ENCODE measurements at places on chromosomes 2 and 18.

- DNase-seq = no peak
These were observed 8.8 kb downstream of the NABP1 start for GRCh38 chr2:191686729-191687128.

DNA sequence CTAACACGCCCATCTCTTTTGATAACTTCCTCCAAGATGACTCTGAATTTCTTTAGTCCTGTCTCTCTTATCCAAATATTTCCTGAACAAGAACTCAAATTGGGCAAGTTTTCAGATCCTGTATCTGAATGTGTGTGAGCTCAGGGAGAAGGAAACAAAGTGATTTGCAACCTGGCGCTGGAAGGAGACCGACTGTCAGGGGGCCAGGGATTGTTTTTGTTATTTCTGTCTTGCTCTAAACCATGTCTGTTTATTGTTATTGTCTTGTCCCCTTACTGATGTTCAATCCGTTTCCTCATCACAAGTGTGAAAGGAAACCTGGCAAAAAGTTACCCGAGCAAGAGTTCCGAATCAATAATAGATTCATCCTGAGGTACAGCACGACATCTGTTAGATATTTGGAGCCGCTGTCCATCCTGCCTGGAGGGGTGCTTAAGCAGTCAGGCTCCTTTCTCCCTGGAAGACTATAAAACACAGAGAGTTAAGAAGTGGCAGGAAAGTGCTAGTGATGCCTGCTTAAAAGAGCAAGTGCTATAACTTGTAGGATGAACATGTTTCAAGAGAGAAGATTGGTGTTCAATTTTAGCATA, 132.5 kb upstream of the OSR1 start:
- no peak for DNase-seq

GRCh38 chr18:37889963-37890362, 324.4 kb upstream of the CELF4 start:
- no peak for DNase-seq

- DNase-seq = no peak
These were observed 5.5 kb downstream of the SULT1C4 start for GRCh38 chr2:108383146-108383830.

DNA sequence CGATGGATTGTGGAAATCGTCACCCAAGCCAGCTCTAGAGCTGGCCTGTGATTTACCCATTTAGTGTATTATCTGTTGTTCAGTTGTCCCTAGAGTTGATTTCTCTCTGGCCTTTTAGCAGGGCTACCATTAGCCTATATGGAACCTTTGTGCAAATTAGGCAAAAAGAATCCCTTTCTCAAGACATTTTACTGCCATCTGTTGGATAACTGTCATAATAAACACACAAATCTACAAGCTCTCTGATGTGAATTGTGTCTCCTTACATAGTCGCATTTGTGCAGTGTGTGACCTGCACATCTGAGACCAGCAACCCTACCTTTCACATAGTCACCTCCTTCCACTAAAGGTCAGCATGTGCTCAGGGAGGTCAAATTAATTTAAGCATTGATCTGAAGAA, 34.0 kb downstream of the LOXHD1 start:
- no peak for DNase-seq

GRCh38 chr18:79062806-79063205, 6.4 kb upstream of the ATP9B start:
- no peak for DNase-seq

GRCh38 chr2:236730393-236730792, 160.8 kb downstream of the ACKR3 start:
- DNase-seq = no peak

GRCh38 chr2:202589582-202589949, 45.2 kb upstream of the FAM117B start:
- DNase-seq = no peak

DNA sequence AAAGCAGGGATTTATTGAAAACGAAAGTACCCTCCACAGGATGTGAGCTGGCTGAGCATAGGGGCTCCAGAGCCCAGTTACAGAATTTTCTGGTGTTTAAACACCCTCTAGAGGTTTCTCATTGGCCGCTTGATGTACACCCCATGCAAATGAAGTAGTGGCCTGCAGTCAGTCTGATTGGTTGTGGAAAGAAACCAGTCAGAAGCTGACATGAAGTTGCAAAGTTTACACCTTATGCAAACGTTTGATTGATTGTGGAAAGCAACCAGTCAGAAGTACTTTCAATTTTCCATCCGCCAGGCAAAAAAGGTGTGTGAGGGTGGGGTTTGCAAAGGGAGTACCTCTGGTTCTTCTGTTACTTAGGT, 62.3 kb downstream of the VWA3B start:
- no peak for DNase-seq

DNA sequence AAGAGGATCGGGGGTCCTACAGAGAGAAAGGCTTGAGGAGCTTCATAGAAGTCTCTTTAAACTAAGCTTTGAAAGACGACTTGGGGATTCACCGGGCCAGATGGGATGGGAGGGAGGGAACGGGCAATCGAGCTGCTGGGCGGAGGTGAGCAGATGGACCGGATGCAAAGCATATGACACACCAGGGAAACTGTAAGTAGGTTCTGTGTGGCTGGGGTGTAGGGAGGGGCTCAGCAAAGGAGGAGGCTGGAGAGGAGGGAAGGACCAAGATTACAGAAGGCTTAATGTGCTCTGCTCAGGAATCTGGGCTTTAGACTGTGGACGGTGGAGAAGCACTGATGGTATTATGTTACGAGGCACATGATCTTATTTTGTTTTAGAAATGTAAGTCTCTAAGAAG, 131.5 kb downstream of the MAIP1 start:
- DNase-seq = no peak

DNA sequence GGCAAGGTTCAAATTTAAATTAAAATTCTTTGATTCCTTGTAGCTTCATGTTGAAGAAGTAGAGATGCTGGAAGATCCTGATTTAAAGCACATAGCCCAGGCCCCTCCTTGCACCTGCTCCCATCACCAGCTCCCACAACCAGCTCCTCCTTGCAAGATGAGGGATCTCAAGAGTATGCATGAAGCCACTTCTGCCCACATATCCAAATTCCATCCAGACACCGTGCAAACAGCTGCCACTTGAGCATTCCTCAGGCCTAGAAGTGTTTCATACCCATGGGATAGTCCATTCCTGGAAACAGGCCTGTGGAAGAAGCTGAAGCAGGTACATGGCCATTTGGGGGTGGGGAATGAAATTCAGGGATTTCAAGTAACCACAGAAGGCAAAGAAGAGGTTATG, 32.4 kb upstream of the ITPRID2 start:
- no peak for DNase-seq

DNA sequence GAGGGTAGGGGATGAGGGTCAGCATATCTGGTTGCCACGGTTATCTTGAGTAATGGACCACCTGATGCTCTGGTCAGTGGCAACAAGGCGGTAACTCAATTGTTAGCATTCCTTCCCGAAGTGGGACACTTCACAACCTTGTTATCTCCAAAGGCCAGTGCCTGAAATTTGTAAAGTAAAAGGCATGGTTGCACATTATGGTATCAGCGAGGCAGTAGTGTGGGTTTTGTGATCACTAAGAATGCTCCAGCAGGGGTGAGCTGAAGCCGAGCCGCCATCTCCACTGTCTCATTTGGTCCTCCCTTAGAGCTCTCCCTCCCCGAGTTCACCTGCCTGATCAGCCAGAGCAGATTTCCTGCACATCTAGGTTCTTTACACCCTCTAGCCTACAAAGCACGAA, 50.5 kb upstream of the LGALSL start:
- DNase-seq = no peak

- no peak for DNase-seq
These were observed 6.4 kb downstream of the TRAK2 start for GRCh38 chr2:201444746-201445465.

DNA sequence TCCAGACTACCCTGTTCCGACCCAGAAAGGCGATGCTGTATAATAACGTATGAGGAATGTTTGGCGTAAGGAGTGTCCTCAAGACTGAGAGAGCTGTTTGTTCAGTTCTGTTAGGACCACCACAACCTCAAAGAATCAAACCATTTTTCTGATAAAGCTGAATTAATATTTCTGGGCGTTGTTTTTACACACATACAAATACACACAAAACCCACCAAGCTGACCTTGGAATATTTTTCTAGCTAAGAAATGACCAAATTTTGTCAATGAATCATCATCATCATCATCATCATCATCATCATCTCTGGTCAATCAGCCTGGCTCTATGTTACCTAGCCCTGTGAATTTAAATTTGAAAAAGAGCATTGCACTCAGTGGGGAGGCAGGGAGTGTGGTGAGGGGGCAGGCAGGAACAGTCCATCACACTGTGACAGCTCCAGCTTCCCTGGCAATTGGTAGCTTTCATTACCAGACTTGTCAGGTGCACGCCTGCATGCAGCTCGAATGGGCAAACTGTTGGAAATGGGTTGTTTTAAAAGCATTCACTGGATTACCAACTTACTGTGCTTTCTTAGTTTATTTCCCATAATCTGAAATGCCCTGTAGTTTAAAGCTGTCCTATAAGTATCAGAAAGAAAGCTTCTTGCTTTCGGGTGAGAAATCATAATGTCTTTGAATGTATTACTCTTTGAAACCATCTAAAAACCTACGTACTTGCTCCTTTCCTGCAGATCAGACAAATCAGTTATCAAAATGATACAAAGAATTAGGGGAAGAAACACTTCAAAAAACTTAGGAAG, 6.9 kb upstream of the POU3F3 start:
- no peak for DNase-seq

All from activated T-helper 9 cell treated with anti-CD3 and anti-CD28 coated beads, Interleukin-2, amount 50 U/mL, for 16 hours (primary cell).